Muscle of arm (tissue), 14 donors: ENCODE measurements at places on chromosomes 2 and 18. TPM values are rescaled to one million over a fixed set of nuclear protein-coding genes. Genes with fewer than 3 reads are reported as not detected.

The GULP1 gene
- 20.3 TPM for polyA plus RNA-seq

The VWA3B gene
- polyA plus RNA-seq = 0.81 TPM

- no peak for DNase-seq
Observed at GRCh38 chr2:45033302-45033701, 24.1 kb upstream of the SIX2 start.

The UGT1A5 gene
- polyA plus RNA-seq = not detected

DNA sequence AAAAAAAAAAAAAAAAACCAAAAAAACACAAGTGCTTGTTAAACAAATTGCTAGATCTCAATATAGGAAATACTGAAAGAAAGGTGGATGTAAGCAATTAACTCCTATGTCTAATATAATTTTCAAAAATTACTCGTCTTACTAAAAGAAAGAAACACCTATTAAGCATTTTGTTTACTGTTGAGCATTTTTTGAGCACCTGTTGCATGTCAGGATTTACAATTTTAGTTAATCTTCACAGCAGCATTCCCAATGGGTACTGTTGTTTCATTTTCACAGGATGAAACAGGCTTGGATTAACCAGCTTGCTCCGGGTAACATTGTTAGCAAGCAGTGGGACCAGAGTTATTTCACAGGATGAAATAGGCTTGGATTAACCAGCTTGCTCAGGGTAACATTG is 4.8 kb downstream of the ZNF638 start:
- DNase-seq = no peak

DNA sequence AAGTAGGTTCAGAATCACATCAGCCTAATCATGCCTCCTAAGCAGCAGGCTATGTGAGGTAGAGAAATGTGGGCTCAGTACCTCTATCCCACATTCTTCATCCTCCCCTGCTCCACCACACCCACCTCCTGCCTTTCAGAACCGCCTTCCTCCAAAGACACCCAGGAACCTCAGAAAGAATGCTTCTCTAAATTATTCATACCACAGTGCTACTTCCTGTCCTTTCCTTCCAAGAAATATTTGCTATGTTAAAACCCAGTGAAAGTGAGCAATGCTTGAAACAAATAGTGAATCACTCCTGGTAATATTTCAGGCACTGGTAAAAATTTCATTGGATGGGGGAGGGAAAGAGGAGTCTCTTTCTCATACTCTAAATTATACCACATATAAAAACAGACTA is 24.0 kb upstream of the CREB1 start:
- no peak for DNase-seq

DNA sequence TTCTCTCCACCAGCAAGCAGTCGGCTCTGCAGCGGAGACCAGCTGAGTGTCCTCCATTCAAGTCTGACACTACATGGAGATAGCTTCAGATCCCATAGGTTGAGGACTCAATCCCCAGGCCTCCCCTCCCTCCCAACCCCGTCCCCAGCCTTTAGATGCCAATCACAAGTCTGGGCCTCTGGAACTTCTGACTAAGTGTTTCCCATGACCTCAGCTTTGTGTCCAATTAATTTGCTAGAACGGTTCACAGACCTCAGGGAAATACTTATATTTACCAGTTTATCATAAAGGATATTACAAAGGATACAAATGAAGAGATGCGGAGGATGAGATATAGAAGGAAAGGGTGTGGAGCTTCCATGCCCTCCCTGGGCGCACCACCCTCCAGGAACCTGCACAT is 77.4 kb downstream of the MERTK start:
- DNase-seq = no peak

DNA sequence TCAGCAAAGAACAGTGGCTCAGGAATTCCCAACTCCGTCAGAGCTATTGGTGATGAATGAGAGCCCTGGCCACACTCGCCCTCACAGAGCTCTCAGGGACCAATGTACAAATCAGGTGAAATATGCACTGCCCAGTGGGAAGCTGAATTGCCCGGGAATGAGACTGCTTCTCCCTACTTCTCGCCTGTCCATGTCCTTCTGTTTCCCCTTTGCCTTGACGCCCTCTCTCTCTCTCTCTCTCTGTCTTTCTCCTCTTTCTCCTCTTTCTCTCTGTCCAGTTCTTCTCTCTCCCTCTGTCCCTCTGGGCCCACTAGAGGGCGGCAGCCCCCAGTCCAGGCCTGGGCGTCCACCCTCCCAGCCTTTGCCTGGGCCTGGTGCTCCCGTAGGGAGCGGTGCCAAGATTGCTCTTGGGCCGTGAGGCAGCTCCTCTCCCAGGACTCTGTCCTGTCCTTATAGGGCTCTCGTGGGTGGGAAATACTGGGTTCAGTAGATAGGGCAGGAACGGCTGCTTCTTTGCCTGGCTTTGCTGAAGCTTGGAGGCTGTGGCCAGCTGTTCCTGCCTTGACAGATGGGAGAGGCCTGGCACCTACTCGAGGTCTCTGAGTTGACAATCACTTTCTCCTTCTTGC is 28.4 kb upstream of the PUM2 start:
- DNase-seq = peak; percentile 73

DNA sequence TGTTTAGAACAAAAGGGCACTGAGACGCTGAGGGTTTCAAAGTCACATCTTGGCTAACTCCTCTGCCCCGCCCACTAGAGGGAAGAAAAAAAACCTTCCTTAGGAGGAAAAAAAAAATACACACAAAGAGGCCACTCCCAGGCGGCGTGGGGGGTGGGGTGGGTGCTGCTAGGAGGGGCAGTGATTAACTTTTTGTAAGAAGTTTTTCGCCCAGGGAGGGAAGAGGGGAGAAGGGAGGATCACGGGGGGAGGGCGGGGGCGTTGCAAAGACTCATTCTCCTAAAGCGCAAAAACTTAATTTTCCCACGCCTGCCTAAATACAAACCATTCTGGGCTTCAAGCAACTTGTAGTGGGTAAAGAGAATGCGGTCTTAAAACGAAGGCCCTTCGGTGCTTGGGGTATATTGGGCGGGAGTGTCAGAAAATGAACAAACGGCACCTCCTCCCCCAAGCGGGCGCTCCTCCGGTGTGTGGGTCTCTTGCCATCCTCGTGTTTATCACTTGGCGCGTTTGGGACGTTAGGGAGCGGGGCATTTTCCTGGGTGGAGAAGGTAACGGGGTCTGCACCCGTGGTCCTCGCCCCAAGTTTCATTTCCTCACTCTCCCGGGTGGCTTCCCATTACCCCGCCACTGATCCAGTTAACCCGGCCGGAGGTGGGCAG is 1.7 kb downstream of the CXCR4 start:
- DNase-seq = no peak

DNA sequence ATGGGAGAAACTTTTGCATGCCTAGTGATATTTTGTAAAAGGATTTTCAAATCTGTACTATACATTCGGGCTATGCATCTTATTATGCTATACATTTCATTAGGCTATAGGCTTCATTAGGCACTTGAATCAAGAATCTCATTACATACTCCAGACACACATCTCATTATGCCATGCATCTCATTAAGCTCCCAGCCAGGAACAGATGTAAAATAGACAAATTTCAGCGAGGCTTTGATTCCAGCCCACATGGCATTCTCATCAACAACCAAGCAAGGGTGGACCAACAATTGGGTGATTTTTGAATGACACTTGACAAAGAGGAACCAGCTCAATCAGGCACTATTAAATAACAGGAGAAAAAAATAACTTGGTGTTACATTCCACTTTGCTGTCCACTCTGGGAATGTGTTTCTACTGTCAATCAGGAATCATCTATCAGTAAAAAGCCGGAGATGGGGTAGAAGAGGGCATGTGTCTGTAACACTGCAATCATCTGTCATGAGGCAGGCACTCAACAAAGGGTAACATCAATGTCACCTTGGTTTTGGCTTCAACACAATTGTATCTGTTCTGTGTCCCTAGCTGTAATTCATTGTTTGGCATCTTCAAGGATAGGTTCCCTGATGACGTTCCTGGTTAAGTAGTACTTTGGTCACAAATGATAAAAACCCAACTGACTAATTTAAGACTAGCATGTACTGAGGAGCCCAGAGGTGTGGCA is 498.6 kb downstream of the EPHA4 start:
- DNase-seq = no peak

DNA sequence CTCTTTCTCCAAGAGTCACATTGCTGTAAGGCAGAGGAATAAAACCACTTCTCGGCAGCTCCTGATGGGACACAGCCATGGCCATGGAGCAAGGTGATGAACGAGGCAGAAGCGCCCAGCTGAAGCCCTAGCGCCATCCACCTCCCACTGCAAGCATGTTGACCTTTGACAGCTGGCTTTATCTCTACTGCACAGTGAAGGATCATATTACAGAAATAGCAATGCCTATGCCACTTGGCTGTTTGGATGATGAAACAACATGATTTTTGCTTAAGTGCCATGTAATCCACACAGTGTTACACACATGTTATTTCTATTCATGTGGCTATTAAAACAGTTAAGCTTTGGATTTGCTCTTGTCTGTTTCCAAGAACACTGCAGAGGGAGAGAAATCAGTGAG is 167.7 kb downstream of the VAPA start:
- DNase-seq = no peak

The TSPYL6 gene
- polyA plus RNA-seq = 0.15 TPM

GRCh38 chr2:20326163-20326780 is 24.4 kb downstream of the PUM2 start:
- DNase-seq = peak; percentile 27

DNA sequence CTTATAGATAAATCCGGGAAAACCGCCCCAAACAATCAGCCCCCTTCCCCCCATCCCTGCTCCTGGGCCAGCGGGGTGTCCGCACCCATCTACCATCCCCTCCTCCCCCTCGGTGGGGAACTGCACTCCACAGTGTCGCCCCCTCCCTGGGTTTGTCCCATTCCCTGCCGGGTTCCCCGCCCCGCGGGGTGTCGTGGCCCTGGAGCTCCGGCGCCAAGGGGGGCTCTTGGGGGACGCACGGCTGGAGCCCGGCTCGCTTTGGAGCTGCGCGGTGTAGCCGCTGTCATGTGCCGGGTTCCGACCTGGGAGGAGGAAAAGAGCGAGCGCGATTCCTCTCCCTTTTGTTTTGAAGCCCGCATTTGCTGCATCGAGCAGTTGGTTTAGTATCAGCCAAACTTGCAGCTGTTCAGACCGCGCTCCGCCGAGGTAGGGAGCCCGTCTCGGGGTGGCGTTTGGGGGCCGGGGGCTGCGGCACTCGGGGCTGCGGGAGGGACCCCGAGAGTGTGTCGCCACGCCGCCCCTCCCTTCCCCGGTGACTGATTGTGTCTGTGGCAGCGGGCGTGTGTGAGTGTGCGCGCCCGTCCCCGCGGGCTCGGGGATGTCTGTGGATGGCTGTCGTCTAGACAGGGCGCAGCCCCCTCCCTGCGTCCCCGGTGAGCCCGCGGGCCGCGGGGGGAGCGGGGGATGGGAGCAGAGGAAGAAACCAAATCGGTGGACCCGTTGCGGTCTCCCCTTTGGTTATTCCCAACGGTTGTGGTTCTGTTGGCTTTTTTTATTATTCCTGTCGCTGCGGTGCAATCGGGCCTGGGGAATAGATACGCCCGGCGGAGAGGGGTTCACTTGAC is 797 bp downstream of the CTIF start:
- peak; percentile 55 for DNase-seq

GRCh38 chr2:20577495-20578235 is 73.2 kb downstream of the HS1BP3 start:
- DNase-seq = no peak

The SGPP2 gene
- polyA plus RNA-seq = 0.43 TPM

DNA sequence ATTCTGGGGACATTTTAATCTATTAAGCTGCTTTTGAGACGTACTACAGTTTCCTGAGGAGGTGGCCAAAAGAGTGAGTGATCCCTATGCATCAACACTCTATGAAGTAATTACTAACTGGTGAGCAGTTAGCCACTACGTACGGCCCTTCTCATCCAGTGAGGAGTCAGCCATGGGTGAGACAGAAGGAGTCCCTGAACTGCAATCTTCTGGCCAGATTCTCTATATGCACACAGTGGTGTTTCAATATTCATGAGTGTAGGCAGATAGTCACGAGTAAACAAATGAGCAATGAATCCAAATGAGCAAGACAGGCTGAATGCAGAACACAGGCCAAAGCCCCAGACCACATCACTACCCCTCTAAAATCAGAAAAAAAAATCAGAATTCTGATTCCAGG is 29.8 kb upstream of the TMEM214 start:
- no peak for DNase-seq

The SATB2 gene
- polyA plus RNA-seq = 2.3 TPM

- DNase-seq = no peak
Observed at GRCh38 chr2:2646433-2647051, 315.5 kb upstream of the MYT1L start.

The PTPRN gene
- 0.28 TPM for polyA plus RNA-seq

GRCh38 chr2:216694826-216695217 is 527 bp downstream of the IGFBP5 start:
- no peak for DNase-seq

DNA sequence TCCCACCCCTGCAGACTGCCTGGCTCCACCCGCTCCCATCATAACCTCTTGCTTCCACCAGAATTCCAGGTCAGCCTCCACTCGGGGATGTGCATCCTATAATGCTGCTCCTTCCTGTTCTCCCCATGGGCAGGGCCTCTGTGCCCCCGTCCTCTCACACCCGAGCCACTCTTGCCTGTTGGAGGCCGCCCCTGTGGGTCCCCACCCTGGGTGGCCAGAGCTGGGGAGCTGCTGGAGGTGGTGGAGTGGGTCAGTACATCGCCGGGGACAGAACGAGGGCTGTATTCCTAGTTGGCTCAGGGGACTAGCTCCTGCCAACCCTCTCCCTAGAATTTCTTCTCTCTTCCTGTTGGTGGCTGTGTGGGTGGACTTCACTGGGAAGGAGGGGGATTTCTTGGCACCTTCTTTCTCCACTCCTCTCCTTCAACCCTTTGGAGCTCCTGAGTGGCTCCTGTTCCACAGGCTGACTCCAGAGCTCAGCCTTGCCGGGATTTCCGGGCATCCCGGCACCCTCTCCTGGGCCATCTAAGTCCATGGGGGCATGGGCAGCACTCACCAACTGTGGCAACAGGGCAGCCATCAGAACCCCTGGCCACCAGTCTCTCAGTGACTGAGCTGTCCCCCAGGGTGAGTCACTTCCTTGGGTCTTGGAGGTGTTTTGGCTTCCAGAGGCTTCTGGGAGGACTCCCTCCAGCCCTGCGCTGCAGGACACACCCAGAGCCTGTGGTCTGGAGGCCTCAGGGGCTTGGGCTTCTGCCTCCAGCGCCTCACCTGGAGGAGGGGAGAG is 88.2 kb upstream of the MCFD2 start:
- no peak for DNase-seq

DNA sequence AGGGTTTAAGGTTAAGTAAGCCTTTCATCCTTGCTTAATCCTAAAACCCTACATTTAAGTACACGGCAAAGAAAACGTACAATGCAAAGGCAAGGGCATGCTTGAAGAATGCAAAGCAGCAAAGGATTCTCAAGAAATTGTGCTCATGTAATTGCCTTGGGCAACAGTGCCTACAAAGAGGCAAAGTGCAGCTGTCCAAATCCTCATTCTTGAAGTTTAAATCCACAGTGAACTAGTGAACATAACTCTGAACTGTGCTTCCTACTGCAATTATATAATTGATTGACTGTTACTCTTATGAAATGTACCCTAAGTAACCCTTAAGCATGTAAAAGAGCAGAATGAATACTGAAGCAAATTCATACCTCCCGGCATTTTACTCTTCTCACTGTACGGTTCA is 85.4 kb downstream of the MAP3K20 start:
- no peak for DNase-seq

The SPC25 gene
- 14.1 TPM for polyA plus RNA-seq
